ENCODE measurements at places on chromosomes 1 and 21.

- H3K27me3 ChIP-seq = peaks cover 2% of the 10 kb centered on the region
- no peak overlapping the region for H3K4me3 ChIP-seq
- peaks cover 23% of the 10 kb centered on the region for H3K4me1 ChIP-seq
- no peak for DNase-seq
- H3K36me3 ChIP-seq = no peaks in the 10 kb centered on the region
Observed at GRCh38 chr1:234656070-234656895, 46.3 kb upstream of the IRF2BP2 start.

- H3K27ac ChIP-seq = no peak overlapping the region
- peaks cover 3% of the 10 kb centered on the region for H3K27me3 ChIP-seq
- no peaks in the 10 kb centered on the region for H3K36me3 ChIP-seq
- H3K4me3 ChIP-seq = no peak overlapping the region
Observed at GRCh38 chr21:28207436-28208173, 785.1 kb downstream of the LTN1 start.

DNA sequence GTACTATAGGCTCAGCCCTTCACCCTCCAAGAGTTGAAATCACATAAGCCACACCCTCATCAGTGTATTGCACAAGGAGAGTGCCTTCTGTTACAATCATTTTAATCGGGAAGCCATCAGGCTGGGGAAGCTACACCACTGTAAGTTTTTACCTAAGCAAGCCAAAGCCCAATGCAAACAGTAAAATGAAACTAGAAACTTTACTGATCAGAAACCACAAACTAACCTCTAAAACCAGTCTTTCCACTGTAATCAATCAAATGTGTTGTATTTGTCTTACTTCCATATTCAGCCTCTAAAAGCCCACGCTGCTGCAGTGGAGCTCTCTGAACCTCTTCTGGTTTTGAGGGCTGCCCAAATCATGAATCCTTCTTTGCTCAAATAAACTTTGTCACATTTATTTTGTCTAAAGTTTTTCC lies 26.2 kb downstream of the CAPN8 start:
- DNase-seq = no peak
- H3K36me3 ChIP-seq = peaks cover 11% of the 10 kb centered on the region

DNA sequence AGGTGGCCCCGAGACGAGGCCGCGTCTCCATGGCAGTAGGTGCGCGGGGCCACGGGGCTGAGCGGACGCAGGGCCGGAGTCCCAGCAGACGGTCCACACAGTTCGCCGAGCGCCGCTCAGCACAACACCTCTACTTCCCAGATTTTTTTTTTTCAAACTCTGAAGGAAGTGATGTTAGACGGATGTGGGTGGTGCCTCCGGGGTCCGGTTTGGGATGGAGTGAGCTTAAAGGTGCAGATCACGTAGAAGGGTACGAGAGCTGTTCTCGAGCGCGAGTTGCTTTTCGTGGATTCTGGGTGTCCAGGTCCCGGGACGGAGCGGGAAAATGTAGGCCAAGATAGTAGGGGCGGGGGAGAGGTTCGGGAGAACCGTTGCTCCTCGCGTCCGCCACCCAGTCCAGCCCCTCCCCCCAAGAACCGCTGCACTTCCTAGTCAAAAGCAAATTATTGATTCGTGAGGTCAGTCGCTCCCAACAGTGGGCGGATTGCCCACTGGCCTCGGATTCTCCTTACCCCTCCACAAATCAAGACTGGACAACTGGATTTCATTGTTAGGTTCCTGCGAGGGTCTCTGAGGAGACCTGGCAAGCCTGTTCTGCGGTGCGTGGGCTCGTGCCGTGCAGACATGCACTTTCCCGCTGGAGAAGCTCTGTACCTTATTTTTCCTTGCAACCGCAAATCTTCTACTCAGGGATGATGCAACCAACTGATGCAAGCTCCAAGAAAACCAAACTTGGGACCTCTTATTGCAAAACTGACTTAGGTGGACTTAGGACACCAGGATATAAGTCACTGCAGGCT lies at the start of gene TXNDC12:
TSS of gene TXNDC12 (minus strand) at position 126 of the 800 bp plus-strand sequence. CDS start at position 31, 95 bp downstream.
- peaks cover 52% of the 10 kb centered on the region for H3K4me1 ChIP-seq
- H3K27ac ChIP-seq = peak within 1 kb of the TSS; percentile 84
- H3K36me3 ChIP-seq = peaks cover 32% of the 10 kb centered on the region

DNA sequence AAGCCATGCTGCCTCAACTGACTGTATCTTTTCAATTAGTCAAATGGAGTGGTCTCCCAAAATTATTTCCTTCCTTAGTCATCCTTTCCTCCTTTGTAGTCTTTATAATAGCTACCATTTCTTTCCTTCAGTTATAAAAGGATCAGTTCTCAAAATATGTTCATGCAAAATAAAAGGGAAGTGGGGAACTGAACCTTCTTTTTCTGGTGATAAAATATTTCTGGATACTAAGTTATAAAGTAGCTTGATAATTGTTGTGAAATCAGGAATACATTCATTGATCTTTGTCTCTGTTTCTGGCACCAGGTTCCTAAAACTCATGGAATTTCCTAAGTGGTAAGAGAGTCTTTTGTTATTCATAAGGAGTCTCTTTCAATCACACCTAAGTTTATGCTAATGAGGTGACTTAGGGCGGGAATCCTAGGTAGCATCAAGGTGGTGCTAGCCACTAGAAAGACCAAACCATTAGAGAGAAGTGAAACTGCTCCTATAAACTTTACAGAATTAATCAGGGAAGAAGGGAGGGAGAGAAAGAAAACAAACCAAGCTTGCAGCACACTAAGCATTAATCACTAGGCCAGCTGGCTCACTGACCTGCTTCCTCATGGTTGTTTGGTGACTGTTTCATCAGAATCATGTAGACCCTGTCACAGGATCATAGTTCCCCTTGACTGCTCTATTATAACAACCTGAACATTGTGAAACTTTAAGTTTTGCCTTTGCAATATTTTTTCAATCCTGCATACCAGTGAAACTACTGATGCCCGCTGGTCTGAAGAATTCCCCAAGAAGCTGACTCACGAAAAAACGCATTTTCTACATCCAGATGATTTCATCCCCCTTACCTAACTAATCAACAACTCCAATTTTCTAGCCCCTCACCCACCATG lies 161.6 kb upstream of the PTBP2 start:
- H3K4me3 ChIP-seq = no peak overlapping the region
- peak overlapping the region; percentile 81 for H3K27ac ChIP-seq
- H3K27me3 ChIP-seq = no peaks in the 10 kb centered on the region
- DNase-seq = no peak

DNA sequence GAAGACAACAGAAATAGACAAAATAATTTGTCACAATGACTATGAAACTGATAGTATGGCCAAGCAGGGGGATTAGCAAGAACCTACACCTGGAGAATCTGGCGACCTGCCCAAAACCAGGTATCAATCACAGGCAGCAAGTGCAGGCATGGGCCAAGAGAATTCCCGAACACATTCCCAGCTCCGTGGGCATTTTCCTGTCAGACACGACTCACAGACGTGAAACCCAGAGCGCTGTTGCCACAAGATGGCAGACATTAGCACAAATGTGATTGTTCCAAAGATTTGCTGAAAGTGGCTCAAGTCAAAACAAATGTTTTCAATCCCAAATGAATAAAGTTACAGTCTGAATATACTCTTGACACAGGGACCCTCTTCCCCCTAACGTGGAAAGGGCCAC lies 36.8 kb downstream of the HLCS start:
- peaks cover 6% of the 10 kb centered on the region for H3K4me1 ChIP-seq
- H3K27me3 ChIP-seq = no peaks in the 10 kb centered on the region
- H3K36me3 ChIP-seq = peaks cover 10% of the 10 kb centered on the region

- peaks cover 33% of the 10 kb centered on the region for H3K4me1 ChIP-seq
- peak; percentile 85 for DNase-seq
- H3K27me3 ChIP-seq = peaks cover 25% of the 10 kb centered on the region
- H3K4me3 ChIP-seq = peak overlapping the region; percentile 76
- H3K27ac ChIP-seq = no peak overlapping the region
Observed at GRCh38 chr1:27350663-27351540, 9.1 kb downstream of the SYTL1 start.

DNA sequence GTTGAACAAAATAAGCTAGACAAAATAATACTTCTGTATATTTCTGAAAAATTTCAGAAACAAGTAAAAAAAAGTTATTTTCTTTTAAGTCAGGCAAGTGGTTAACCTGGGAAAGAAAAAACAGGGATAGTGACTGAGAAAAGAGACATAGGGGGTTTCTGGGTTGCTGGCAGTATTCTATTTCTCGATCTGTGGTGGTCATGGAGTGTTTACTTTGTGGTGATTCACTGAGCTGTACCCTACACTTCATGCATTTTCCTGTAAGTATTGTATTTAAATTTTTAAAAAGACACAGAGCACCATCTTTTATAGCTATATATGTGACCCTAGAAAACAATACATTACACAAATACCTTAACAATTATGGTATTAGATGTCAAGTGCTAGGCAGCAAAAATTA lies 58.2 kb downstream of the ZNF644 start:
- DNase-seq = no peak
- H3K4me1 ChIP-seq = no peaks in the 10 kb centered on the region
- H3K4me3 ChIP-seq = no peak overlapping the region
- no peak overlapping the region for H3K27ac ChIP-seq

GRCh38 chr1:39205102-39205780 lies 746 bp downstream of the MACF1 start:
- H3K4me3 ChIP-seq = peak overlapping the region; percentile 70
- no peaks in the 10 kb centered on the region for H3K27me3 ChIP-seq
- H3K36me3 ChIP-seq = peaks cover 19% of the 10 kb centered on the region

- peak; percentile 56 for DNase-seq
- H3K4me3 ChIP-seq = peak overlapping the region; percentile 71
- H3K4me1 ChIP-seq = peaks cover 72% of the 10 kb centered on the region
- peaks cover 13% of the 10 kb centered on the region for H3K36me3 ChIP-seq
Observed at GRCh38 chr21:45295576-45296365, 8.1 kb upstream of the POFUT2 start.

GRCh38 chr1:109892561-109893368 lies 17.9 kb upstream of the CSF1 start:
- no peak overlapping the region for H3K4me3 ChIP-seq
- no peaks in the 10 kb centered on the region for H3K36me3 ChIP-seq
- DNase-seq = no peak
- no peak overlapping the region for H3K27ac ChIP-seq
- peaks cover 11% of the 10 kb centered on the region for H3K27me3 ChIP-seq

- peaks cover 36% of the 10 kb centered on the region for H3K4me1 ChIP-seq
- no peaks in the 10 kb centered on the region for H3K27me3 ChIP-seq
- DNase-seq = no peak
- H3K36me3 ChIP-seq = peaks cover 34% of the 10 kb centered on the region
- peak overlapping the region; percentile 96 for H3K4me3 ChIP-seq
Observed at GRCh38 chr1:215569986-215570824, 3.1 kb downstream of the KCTD3 start.

DNA sequence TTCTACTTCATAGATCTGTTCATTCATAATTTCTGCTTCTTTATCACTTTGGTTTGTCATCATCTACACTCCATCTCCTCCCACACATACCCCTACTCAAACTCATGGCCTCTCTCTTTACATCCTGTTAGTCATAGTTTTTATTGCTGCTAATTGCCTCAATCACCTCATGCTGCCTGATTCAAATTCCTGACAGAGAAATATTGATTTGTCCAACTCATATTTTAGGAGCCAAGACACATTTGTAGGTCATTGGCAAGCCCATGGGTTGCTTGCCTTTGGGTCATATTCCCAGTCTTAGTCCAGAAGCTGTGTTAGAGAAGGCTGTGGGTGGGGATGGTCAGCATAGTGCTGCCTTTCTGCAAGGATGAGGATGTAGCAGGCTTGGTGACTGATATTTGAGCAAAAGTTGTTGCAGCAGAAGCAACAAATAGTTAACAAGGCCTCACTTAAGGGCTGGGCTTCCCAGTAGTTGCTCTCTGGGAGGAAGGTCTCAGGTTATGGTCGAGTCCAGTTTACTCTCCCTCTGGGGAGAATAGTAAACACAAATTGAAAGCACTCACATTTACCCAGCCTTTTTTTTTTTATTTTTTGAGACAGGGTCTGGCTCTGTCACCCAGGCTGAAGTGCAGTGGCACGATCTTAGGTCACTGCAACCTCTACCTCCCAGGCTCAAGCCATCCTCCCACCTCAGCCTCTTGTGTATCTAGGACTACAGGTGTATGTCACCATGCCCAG lies 22.4 kb upstream of the EPS15 start:
- H3K4me1 ChIP-seq = peaks cover 5% of the 10 kb centered on the region
- H3K27ac ChIP-seq = no peak overlapping the region
- no peak overlapping the region for H3K4me3 ChIP-seq
- peaks cover 4% of the 10 kb centered on the region for H3K36me3 ChIP-seq

- H3K4me1 ChIP-seq = peaks cover 10% of the 10 kb centered on the region
- no peak overlapping the region for H3K27ac ChIP-seq
- no peak for DNase-seq
- peaks cover 6% of the 10 kb centered on the region for H3K27me3 ChIP-seq
- H3K4me3 ChIP-seq = no peak overlapping the region
- no peaks in the 10 kb centered on the region for H3K36me3 ChIP-seq
Observed at GRCh38 chr1:227844320-227845146, 29.1 kb downstream of the PRSS38 start.

DNA sequence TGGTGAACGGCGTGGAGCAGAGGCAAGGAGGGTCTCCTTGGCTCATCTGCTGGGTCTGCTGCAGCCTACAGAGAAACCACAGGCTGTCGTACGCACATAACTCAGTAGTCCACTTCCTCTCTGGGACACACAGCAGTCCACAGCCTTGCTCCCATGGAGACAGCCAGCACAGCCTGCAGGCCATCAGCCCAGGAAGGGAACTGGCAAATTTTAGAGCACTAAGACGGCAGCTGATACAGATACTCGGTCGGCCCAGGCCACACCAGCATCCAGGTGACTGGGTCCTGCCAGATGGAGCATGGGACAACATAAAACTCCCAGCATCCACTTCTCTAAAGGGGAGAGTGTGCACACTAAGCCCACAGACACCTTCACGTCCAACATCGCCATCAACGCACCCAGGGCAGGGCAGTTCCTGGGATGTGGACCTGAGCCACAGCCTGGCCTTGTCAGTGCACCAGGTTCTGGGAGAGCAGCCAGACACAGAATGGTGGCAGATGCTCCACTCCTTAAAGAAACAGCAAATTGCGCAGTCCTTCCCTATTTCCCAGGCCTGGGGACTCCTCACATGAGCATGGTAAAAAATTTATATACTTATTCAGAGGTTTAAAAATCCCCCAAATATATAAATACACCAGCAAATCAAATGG lies 247.1 kb upstream of the RAB4A start:
- H3K4me1 ChIP-seq = peaks cover 64% of the 10 kb centered on the region
- no peak for DNase-seq
- H3K36me3 ChIP-seq = no peaks in the 10 kb centered on the region
- H3K27me3 ChIP-seq = peaks cover 6% of the 10 kb centered on the region

DNA sequence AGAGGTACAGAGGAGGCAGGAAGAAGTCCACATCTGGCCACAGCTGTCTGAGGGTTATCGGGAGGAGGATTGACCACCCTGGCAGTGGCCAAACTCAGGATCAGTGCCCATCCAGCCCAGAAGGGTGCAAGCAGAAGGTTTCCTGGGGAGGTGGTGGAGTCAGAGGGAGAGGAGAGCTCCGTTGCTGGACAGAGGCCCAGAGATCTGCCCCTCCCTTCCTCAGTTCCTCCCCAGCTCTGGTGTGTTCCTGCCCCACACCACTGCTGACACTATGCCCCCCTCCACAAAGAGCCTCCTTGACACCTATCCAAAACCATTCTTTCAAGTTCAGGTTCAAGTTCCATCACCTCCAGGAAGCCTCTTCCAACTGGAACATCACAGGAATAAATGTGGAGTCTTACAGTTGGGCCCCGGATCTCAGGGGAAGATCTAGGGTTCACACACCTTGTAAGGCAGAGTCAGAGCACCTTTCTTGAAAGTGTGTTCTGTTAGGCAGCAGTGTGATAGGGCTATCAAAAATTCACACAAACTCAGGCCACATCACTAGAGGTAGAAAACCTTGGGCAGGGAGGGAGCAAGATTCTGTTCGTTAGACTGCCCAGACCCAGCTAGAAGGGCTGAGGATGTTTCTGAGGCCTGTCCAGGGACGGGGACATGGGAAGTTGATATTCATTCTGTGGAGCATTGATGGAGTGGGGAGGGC lies 7.4 kb downstream of the LDLRAD1 start:
- no peak for DNase-seq
- H3K36me3 ChIP-seq = no peaks in the 10 kb centered on the region
- peaks cover 27% of the 10 kb centered on the region for H3K27me3 ChIP-seq
- H3K4me3 ChIP-seq = no peak overlapping the region
- H3K4me1 ChIP-seq = peaks cover 23% of the 10 kb centered on the region
- peak overlapping the region; percentile 67 for H3K27ac ChIP-seq

Measured in nephron progenitor cell (in vitro differentiated cells).